ENCODE measurements at places on chromosomes 5 and 9.
A peak's percentile ranks its signal among the peaks of the same experiment; 100 is the strongest.

DNA sequence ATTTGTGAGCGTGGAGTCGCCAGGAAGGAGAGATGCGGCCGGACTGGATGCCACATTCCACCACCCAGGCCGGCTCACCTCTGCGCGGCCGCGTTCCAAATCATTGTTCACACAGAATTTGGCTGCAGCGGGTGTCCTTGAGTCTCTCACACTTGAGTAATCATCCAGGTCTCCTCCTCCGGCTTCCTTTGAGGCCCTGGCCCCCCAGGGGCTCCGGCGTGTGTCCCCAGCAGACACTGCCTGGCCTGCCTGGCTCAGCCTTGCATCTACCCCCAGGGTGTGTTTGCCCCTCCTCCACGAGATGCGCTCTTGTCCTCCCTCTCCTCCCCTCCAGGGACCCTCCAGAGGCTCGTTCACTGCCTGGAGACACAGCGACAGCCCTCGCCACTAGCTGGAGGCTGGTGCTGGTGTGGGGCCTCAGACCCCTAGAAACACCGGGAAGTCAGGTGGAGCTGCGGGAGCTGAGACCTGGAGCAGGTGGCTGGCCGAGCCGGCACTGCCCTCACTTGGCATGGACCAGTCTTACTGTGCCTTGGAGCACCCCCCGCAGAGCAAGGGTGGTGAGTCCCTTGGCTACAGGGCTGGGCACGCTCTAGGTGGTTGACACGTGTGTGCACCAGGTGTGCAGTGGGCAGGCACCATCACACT is 7.0 kb upstream of the SLC9A3 start:
- no peak for DNase-seq

- no peak for DNase-seq
Observed at GRCh38 chr9:110606179-110606790, 26.7 kb upstream of the SVEP1 start.

GRCh38 chr5:32058101-32058500 is 116.0 kb downstream of the GOLPH3 start:
- no peak for DNase-seq

DNA sequence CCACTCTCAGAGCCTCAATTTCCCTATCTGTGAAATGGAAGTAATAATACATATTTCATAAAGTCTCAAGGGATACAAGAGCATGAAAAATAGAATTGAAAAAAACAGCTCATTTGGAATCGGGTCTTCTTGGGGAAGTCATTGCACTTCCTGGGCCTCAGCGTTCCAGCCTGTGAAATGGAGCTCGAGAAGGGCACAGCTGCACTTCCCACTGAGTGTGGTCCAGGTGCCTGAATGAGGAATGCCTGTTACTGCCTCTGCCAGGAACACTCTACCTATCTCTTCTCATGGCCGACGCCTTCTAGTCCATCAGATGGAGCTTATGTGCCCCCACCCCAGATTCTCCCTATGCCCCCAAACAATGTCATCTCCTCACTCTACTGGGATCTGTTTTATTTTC is 924 bp upstream of the NEURL1B start:
- no peak for DNase-seq

GRCh38 chr5:122500245-122501088 is 188.4 kb downstream of the SNCAIP start:
- DNase-seq: peak; percentile 74

DNA sequence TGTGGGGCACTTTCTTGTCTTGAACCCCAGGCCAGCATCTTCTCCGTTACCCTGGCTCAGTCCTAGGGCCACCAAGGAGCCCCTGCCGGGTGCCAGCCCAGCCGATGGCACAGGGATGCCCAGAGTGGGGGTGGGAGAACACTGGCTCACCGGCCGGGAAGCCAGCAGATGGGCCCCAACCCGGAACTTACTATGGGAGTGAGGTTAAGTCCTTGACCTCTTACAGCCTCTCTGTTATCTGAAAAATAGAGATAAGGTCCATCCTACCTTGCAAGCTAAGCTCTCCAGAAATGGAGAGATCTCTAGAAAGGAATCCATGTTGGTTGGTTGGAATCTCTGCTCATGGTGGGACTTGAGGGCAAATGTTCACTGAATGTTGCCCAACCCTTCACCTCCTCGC is 20.8 kb downstream of the SH3PXD2B start:
- DNase-seq: no peak

DNA sequence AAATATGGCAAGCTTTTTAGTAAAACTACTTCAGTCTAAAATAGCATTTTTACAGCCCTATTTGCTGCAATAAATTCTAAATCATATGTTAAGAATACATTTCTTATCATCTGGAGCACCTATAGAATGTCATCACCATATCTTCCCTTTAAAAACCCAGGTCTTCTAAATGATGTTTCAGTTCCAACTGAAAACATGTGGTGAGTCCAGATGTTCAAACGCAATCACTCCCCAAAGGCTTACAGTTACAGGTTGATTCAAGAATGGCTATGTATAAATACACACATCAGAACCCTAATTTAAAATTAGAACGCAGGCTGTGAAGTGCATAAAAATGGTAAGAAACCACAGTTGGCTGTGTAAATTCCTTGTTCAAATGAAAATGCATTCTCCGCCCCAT is 796.3 kb downstream of the MAT2B start:
- no peak for DNase-seq

GRCh38 chr5:127666043-127666716 is 17.3 kb downstream of the CTXN3 start:
- DNase-seq: no peak

GRCh38 chr5:150189728-150190502 is at the start of gene SLC6A7:
TSS of gene SLC6A7 (plus strand) at chr5:150190062. CDS start at chr5:150190328, 266 bp downstream.
- no peak for DNase-seq

- no peak for DNase-seq
Observed at GRCh38 chr9:129841071-129841470, 5.8 kb downstream of the USP20 start.

DNA sequence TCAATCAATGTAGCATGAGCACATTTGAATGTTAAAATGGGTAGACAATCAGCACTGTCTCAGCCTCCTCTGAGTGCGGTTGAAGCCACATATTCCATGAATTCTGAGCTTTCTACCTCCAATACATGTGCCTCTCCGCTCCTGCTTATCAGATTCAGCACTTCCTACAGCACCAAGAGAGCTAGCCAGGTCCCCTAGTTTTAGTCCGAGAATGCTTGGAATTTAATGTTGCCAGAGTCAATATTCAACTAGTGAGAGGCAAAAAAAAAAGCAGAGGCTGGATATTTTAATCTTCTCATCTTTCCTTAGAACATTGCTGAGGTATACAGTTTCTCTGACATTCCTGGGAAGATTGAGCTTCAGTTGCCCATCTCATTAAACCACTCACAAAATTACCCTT is 1979.1 kb upstream of the CDH9 start:
- DNase-seq: no peak

DNA sequence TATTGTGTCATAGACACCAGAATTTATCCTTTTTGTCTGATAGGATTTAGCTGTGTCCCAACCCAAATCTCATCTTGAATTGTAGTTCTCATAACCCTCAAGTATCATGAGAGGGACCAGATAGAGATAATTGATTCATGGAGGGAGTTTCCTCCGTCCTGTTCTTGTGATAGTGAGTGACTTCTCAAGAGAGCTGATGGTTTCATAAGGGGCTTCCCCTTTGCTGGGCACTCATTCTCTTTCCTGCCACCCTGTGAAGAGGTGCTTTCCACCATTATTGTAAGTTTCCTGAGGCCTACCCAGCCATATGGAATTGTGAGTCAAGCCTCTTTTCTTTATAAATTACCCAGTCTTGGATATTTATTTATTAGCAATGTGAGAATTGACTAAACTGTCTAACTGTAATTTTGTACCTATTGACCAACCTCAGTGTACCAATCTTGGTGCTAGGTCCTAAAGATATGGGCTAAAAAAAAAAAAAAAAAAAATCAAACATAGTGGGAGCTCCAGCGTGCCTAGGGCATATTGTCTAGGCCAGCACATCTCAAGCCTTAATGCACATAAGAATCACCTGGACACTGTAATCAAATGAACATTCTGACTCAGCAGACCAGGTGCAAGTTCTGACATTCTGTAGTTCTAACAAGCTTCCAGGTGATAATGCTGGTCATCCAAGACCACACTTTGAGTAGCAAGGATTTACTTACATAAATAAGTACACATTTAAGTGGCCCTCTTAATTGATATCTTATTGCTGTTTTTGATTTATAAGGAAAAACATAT is 30.5 kb downstream of the ST8SIA4 start:
- DNase-seq: no peak

Measured in urothelium cell line (cell line).